CD4-positive, alpha-beta T cell treated with Interleukin-2 at 100 ng/mL for 4 hours (primary cell): ENCODE measurements at places on chromosomes 6 and 20.

DNA sequence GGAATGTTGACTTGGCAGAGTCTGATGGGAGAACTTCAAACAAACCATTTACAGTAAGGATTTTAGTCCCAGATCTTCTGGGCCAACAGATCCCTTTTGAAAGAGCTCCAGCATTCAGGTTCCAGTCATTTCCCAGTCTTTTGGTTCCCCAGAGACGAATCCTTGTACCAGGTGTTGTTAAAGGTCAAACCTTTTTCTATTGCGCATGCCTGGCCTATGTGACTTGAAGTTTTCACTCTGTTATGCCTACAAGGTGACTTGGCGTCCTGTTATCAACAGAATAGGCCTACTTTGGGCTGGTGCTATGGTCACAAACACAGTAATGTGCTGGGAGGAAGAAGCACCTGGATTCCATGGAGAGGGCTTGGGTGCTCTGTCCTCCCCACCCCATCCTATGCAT is 52.3 kb downstream of the PXDC1 start:
- no peak for DNase-seq

- DNase-seq: no peak
Observed at GRCh38 chr6:40778196-40778595, 191.0 kb upstream of the LRFN2 start.

DNA sequence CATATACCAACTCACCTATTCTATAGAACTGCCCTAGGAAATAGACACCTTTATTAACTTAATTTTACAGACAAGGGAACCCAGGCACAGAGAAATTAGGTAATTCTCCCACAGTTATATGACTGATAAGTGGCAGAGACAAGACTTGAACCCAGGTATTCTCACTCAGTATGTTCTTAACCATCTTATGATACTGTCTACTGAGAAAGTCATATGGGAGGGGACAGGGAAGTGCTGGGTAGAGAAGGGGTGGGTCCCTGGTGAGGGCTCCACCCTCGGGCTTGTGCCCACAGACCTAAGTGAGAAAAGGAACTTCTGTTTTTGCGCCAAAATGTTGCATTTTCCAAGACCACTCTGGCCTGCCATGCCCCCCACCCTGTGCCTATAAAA is 123.5 kb downstream of the RNF144B start:
- no peak for DNase-seq

DNA sequence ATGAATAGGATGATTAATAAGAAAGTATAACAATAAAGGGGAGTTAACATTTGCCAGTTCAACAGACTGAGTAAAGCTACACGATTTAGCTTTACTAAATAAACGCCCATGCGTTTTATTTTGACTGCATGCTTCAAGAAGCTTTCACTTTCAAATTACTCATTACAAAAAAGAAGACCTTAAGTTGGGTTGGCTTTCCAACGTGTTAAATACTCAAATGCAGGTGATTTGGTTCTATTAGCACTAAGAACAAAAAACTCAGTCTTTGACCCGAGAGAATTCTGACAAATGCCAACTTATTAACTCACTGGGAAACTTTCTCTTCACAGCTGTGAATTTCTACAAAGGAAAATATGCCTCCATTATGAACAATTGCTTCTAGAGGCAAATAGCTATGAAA is 24.8 kb downstream of the RNF146 start:
- peak; percentile 12 for DNase-seq

DNA sequence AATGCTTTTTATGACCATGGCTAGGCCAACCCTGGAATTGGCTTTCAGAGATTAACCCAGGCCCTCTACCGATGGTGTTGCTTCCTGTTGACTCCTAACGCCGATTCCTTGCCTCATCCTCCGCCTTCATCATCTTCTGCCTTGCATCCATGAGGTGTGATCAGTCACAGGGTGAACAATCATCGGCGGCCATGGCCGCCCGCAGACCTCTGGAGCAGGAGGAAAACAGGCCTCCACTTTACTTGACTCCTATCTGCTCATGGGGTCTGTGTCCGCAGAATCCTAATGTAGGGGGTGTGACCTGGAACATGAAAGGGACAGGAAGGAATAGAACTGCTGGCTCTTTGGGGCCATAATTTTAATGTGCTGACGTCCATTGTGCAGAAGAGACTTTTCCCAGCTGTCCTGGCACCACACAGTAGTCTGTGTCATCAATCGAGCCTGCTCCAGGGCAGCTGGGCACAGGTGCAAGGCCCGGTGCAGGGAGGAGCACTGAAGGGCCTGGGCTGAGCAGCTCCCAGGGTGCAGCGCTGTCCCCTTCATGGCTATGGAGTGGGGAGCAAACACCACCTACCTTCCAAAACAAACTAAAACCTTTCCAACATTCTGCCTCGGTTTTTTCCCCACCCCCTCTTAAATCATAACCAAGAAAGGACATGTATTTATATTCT is 8.0 kb downstream of the SLC22A3 start:
- no peak for DNase-seq

DNA sequence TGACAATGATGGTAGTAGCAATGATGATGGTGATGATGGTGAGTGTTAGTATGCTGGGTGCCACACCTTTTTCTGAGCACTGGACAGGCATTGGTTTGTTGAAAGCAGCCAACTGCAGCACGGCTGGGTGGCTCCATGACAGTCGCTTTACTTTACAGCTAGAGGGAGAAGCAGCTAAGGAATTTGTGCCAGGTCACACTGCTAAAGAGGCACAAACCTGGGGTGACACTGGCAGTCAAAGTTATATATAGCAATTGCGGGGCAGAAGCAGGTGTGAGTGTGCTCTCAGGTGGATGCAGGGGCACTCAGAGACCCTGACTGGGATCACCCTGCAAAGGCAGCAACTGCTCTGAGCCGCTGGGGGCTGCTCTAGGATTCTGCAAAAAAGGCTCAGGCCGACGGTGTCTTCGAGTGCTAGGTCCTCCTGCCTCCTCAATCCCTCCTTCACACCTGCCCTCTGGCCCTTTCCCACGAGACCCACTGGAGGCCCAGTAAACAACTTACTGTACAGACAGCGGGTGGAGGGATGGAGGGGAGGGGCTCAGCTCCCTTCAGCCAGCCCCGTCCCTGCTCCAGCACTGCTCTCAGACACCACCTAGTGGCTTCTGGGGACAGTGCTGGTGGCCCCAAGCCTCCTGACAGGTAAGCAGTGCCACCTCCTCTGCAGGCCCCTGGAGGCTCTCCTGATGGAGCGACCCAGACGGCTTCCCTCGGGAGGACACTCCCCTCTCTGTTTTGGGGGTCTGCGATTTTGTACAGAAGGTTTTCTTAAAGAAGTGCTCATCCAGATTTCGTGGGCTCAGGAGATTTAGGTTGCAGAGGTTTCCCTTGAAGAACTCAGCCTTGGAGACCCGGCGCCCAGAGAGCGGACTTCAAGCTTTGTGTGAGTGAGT is 4.4 kb upstream of the RPS21 start:
- DNase-seq: peak; percentile 80

GRCh38 chr20:33507461-33507860 is 17.6 kb downstream of the CBFA2T2 start:
- DNase-seq: no peak

GRCh38 chr6:54987633-54988290 is 141.2 kb downstream of the FAM83B start:
- no peak for DNase-seq

DNA sequence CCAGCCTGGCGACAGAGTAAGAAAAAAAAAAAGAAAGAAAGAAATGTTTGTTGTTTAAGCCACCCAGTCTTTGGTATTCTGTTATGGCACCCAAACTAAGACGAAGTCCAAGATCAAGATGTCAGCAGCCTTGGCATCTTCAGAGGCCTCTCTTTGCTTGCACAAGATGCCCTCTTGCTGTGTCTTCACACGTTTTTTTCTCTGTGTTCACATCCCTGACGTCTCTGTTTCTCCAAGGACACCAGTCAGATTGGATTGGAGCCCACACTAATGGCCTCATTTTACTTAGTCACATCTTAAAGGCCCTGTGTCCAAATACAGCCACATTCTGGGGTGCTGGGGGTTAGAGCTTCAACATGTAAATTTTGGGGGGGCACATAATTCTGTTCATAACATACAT is 380.9 kb downstream of the GJA1 start:
- no peak for DNase-seq

GRCh38 chr6:75285283-75285639 is 669 bp upstream of the TMEM30A start:
- DNase-seq: no peak

DNA sequence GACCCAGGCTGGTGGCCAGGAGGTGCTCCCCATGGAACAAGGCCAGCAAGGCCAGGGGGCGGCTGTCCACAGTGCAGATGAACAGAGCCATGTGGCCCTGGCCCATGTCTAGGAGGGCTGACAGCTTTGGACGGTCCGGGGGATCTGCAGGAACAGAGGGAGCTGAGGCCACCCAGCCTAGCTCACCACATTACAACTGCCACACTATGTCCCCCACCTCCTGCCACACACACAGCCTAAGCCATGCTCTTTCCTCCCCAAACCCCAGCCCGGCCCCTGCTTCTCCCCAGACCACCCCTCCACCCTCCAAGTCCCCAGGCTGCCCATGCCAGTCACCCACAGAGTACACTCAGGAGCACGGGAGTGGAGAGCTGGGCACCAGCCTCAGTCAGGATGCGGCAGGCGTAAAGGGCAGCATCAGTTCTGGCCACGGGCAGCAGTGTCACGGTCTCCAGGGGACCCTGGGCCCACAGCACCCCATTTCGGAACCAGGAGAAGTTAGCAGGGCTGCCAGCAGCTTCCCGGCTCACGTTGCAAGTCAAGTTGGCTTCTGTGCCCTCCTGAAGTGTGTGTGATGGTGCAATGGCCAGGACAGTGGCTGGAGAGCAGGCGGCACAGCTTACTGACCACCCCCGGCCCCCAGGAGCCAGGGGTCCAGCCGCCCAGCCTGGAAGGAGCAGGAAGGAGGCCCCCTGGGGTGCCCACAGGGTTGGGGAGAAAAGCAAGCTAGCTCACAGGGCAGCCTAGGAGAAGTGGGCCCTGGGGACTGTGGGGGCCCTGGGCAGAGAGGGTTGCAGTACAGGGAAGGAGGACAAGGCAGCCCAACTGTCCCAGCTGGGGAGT is 15.2 kb upstream of the ADAM33 start:
- DNase-seq: no peak

DNA sequence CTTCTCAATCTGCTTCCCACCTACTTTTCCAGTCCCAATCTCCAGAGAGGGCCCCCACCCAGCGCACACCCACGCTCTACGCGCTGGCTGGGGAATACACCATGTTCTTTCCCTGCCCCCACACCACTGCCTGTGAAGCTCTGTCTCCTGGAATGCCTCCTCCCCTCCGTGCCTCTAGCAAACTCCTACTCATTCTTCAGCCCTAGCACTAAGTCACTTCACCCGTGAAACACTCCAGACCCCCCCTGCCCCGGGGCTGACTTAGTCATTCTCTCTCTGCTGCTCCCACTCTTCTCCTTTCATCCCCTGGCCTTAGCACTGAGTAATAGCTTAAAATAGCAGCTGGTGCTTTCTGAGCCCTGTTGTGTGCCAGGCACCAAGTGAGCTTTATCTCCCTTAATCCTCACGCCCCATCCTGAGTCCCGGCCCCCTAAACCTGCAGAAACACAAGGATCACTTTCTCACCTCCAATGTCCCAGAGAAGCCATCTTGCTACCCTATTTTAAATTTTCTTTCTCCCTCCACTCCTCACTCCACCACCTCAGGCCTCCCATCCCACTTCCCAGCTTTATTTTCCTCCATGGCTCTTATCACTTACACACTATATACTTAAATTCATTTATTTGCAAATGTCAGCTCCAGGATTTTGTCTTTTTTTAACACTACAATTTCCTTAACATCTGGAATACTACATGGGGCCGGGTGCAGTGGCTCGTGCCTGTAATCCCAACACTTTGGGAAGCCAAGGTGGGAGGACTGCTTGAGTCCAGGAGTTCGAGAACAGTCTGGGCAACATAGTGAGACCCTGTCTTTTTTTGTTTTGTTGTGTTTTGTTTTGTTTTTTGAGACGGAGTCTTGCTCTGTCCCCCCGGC is 6.3 kb upstream of the PARD6B start:
- DNase-seq: no peak

DNA sequence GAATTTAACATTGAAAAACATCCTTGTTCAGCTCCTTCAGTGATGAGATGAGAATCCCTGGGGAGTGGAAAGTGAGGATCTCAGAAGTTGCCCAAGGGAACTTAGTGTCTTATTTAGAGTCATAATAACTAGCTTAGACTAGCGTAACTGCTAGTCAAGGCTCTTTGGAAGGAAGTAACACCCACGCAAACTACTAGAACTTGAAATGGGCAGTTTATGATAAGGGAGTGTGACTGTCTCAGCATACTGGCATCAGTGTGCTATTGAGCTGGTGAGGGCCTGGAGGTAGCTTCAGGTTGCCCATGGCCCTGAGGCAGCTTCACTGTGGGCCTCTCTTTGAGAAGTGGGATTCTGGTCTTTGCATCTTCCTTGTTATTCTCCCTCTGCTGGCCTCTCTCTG is 40.1 kb downstream of the SLX4IP start:
- DNase-seq: no peak

DNA sequence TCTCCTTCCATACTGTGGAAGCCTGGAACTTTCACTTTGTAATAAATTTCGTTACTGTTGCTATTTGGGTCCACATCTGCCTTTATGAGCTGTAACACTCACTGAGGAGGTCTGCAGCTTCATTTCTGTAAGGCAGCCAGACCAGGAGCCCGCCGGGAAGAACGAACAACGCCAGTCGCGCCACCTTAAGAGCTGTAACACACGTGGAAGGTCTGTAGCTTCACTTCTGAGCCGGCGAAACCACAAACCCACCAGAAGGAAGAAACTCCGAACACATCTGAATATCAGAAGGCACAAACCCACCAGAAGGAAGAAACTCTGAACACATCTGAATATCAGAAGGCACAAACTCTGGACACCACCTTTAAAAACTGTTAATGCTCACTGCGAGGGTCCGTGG is 589.9 kb upstream of the SLC35B3 start:
- DNase-seq: no peak

GRCh38 chr6:14918200-14918907 is 327.5 kb upstream of the JARID2 start:
- no peak for DNase-seq

DNA sequence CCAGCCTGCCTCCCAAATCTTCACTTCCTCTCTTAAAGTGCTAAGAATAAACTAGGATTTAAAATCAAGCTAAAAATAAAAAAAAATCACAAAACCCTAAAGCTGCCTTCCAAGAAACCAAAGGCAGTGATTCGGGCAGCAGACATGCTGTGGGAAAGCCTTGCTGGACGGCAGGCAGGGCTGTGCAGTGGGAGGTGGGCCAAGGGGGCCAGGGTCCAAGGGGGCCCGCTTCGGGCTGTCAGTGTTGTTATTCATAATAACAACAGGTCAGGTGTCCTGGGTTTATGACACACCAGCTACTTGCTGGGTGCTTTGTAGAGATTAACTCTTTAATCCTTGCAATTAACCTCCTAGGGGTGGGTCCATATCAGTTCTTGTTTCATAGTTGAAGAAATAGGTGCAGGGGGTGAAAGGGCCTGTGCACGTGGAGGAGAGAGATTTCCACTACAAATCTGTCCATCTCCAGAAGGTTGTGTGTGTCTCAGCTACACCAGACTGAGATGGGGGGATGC is 40.4 kb downstream of the CD40 start:
- DNase-seq: no peak

GRCh38 chr6:25277386-25277785 is 1.8 kb upstream of the CARMIL1 start:
- DNase-seq: no peak

- DNase-seq: no peak
Observed at GRCh38 chr6:18179770-18180356, 24.6 kb downstream of the KDM1B start.
